ENCODE measurements at places on chromosomes 1 and 21.

GRCh38 chr1:52593495-52593894, 8.7 kb upstream of the GPX7 start:
- no peak for DNase-seq

DNA sequence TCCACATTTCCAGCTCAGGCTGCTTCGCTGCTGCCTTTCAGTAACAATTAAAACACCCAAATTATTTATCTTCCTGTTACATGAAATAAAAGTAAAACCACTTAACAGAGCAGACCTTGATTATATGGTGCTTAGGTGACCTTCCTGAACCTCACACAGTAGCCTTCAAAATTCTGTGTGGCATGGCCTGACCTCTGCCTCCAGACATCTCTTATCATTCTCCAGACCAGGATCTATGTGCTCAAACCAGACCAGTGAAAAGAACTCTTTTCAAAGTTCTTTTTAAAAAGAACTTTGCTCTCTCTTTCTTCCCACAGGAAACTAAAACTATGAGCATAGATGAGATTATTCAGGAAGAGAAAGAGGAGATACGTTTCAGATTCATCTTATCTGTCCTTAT, 37.8 kb downstream of the KIAA0319L start:
- no peak for DNase-seq

DNA sequence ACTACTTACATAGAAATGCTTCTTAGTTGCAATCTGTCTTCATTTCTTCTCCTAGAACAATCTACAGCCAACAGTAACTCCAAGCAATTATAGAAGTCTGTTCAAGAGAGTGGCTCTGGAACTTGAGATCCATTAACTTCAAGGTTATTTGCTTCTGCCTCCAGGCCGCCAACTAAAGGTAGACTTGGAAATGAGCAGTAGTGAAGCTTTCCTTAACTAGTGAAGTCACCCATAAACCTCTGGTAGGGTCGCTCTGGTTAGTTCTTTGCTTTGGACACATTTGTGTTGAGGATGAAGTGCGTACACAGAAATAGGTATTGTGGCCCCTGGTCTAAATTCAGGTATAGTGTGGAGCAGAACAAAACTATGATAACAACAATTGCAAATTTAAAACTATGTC, 809.9 kb upstream of the RGS18 start:
- DNase-seq: no peak

- DNase-seq: peak; percentile 78
Observed at GRCh38 chr1:230753586-230754251, 6.5 kb downstream of the CAPN9 start.

- DNase-seq: no peak
Observed at GRCh38 chr1:101548376-101548775, 311.6 kb downstream of the S1PR1 start.

DNA sequence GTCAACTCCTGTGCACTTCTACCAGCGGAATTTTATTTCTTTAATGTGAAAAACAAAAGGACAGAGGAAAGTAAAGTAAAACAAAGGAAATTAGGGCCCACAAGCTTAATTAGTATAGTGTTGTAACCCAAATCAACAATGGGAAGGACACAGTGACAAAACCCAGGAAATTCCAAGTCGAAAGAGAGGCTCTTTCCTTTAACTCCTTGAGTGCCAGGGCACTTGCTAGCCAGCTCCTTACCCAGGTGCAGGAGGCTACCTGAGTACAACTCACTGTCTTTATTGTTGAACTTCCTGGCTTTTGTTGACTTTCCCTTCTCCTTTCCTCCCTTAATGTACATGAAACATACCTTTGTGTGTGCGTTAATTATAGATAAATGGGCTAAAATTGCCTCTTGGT, 55.0 kb downstream of the PEX14 start:
- no peak for DNase-seq

DNA sequence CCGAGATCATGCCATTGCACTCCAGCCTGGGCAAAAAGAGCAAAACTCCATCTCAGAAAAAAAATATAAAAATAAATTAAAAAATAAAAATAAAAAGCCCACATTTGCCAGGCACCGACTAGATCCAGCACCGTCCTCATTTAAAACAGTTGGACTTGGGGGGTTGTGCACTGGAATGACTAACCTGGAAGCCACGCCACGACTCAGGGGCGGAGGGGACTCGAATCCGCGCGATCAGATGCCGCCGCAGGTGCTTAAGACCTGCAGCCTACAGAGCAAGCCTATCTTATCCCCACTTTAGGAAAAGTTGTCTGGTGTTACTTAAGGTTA, 38.5 kb downstream of the ZBTB8OS start:
- DNase-seq: no peak

Measured in NCI-H345 (cell line).